GM23338 (cell line): ENCODE measurements at places on chromosomes 1 and 21. TPM values are rescaled to one million over a fixed set of nuclear protein-coding genes. Genes with fewer than 3 reads are reported as not detected.

The LCE1E gene
- not detected in 2 replicates for total RNA-seq

DNA sequence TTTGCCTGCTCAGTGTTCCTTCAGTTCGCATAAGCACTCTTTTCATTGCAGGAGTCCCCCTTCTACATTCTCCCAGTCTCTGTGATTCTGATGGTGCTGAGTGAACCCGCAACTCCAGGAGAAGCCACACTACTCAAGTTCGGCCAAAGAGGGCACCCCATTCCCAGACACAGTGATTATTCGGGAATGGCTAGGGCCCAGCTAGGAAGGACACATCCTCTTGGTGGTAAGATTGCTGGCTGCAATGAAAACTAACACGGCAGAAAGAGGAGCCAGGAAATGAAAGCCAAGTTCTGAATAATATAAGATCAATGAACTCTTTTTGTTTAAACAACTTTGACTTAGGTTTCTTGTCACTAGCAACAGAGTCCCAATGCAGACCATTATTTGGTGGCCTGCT lies 14.9 kb downstream of the CREG1 start:
- DNase-seq = peak; percentile 90

DNA sequence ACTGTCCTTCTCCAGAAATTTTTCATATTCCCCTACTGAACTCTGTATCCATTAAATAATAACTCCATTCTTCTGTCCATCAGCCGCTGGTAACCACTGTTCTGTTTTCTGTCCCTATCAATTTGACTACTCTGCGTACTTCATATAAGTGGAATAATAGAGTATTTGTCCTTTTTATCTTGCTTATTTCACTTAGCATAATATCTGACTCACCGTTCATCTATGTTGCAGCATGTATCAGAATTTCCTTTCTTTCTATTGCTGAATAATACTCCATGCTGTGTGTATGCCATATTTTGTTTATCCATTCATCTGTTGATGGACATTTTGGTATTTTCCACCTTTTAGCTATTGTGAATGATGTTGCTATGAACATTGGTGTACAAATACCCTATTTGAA lies 71.9 kb downstream of the CEP350 start:
- DNase-seq = no peak

GRCh38 chr1:17194133-17194475 lies 10.8 kb upstream of the PADI1 start:
- no peak for DNase-seq

The BMP8B gene
- 0.43 and 0.90 TPM in 2 replicates for total RNA-seq

GRCh38 chr21:14833666-14834351 lies 231.0 kb downstream of the NRIP1 start:
- no peak for DNase-seq

The TCHH gene
- 0.19 and 0.38 TPM in 2 replicates for total RNA-seq

The RGS18 gene
- not detected in 2 replicates for total RNA-seq

DNA sequence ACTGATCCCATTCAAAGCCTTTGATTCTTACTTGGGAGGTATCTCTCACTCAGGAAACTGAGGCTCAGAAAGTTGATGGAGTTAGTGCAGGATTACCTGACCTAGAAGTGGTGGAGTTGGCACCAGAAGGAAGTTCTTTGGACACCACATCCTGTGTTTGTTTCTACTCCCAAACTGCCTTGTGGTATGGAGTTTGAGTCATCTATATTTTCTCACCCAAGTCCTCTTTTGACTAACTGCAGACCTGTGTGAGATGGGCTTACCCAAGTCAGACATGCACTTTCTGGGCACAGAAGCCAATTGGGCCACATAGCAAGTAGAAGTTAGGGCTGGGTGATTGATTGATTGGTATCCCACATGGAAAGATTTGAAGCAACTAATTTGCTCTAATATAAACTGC lies 36.1 kb downstream of the FGGY start:
- no peak for DNase-seq

- DNase-seq = no peak
These were observed 310.4 kb downstream of the RRAGC start for GRCh38 chr1:38549191-38549590.

The C1orf115 gene
- total RNA-seq = 6.0 and 6.1 TPM in 2 replicates

DNA sequence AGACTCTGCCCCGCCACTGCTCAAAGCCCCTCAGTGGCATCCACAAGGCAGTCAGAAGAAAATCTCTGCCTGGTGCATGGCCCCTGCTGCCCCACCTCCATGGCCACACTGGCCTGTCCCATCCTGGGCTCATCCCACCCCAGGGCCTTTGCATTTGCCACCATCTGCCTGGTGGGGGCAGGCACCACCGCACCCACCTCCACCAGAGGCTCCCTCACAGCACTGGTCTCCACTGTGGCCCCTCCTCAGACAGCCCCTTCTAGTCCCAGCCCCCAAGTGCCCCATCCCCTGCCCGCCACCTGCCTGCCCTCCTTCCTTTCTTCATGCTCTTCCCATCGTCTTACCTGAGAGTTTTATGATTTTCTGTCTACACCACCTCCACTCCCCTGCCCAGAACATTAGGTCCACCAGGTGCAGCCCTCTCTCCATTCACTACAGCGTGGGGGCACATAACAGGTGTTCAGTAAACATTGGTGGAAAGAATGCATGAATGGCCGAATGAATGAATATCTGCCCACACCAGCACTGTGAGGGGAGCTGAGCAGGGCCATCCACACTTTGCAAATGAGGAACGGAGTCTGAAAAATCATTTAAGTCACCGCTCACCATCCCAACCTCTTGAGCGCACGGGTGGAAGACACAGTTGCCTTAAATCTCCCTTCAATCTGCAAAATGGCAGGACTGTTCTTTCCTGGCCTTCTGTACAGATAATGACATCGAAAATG lies 2.1 kb downstream of the PRDM15 start:
- no peak for DNase-seq

- peak; percentile 83 for DNase-seq
These were observed 94.0 kb upstream of the FMN2 start for GRCh38 chr1:239997515-239998311.

The OR2AK2 gene
- total RNA-seq = 0.35 TPM in 1 of 2 replicates, not detected in the other

The GNAT2 gene
- total RNA-seq = 0.21 TPM in 1 of 2 replicates, not detected in the other

- peak; percentile 22 for DNase-seq
These were observed 42.4 kb upstream of the TACSTD2 start for GRCh38 chr1:58619286-58620054.

- DNase-seq = peak; percentile 64
These were observed 736 bp downstream of the KCNC4 start for GRCh38 chr1:110210604-110211495.

GRCh38 chr1:112169517-112169916 lies 180.0 kb upstream of the KCND3 start:
- no peak for DNase-seq

The AADACL3 gene
- 1.5 and 2.1 TPM in 2 replicates for total RNA-seq

The CFHR2 gene
- total RNA-seq = not detected in 2 replicates

The ZNF593OS gene
- total RNA-seq = not detected in 2 replicates

- no peak for DNase-seq
These were observed 9.8 kb downstream of the COL8A2 start for GRCh38 chr1:36115200-36115669.

The TGFBR3 gene
- total RNA-seq = 2.1 and 2.9 TPM in 2 replicates

DNA sequence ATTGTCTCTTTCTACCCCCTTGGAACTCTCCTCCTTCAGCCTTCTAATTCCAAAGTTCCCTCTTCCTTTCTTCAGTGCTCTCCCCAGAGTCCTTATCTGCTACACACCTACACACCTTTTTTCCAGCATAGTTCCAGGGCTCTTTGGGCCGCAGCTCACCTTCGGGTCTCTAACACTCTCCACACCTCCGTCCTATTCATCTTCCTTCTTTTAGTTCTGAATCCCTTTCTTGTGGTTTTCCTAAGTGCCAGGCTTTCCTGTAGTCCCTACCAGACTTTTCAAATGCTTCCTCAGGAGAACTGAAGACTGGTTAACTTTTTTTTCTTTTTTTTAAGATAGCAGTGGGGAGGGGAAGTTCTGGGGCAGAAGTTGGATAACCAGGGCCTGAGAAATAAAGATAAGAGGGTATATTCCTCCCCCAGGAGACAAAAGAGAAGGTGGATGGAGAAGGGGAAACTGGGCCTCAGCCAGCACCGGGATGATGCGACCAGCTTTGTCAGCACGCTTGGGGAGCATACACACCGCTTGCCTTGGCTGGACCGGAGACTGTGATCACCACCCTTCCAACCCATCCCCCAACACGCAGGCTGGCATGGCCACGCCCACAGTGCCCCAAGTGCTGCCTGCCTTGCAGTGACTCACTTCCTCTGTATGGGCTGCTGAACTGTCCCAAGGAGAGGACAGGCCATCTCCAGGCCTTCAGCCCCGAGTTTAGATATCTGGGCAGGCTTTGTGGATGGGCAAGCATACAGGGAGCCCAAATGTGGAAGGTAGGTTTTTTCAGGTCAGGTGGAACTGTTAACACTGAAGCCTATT lies 2.5 kb upstream of the CERS2 start:
- peak; percentile 72 for DNase-seq

DNA sequence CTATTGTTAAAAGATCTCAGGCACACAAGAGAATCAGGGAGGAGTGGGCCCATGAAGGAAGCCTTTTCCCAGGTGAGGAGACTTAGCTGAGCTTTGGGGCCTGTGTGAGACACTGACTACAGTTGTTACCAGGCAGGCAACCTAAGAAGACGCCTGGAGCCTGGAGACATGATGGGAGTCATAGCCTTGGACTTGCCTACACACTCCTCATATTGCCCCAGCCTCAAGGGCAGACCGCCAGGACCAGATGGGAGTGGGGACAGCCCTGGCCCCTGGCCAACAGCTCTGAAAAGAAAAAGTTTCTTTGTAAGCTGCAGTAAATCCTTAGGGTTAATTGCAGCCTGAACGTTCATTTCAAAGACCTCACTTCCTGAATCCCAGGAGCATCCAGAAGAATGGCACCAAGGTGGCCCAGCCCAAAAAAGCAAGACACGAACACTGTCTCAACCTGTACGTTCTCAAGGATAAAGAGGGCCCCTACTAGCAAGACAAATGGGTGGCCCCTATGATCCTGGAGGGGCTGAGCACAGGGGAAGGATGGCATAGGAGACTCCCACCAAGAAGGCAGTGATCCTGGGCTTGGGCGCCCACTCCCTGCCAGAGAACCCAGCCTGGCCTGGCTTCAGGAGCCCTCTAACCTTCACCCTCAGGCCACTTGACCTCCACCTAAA lies 33.2 kb upstream of the BTG2 start:
- DNase-seq = no peak

The SYT2 gene
- 11.4 and 12.5 TPM in 2 replicates for total RNA-seq

GRCh38 chr21:45847870-45848269 lies 133.7 kb upstream of the COL6A1 start:
- DNase-seq = no peak

The NT5C1A gene
- not detected in 2 replicates for total RNA-seq

GRCh38 chr1:167469280-167469965 lies 48.9 kb downstream of the CD247 start:
- no peak for DNase-seq

DNA sequence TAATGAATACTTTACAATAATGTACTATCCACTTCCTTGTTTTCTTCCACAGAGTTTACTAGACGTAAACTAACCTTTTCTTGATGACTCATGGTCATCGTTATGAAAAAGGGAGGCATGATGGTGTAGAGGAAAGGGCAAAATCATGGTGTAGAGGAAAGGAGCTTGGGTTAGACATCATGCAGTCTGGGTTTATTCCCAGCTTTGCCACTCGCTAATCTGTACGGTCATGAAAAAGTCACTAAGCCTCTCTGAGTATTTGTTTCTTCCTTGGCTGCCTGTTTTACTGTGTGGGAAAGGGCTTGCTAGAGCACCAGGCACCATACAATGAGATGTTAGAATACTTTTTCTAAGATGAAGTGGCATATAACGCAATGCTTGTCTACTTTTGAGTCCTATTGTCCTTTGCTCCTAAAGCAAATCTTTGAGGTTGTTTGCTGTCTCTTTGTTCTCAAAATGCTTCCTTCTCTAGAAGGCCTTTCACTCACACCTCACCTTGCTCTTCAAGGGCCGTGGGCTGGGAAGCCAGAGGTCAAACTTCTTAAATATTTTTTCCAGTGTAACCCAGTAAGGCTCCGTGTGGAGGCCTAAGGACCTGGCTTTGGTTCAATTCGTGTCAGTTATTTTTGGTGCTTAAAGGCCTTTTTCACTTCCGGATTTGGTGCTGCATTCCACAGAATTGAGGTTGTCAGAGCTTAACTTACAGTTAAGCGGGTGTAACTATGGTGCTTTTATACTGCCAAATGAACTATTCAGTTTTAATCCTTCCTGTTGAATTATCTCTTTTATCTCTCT lies 9.9 kb upstream of the ETV3 start:
- DNase-seq = no peak

The LCE6A gene
- not detected in 2 replicates for total RNA-seq

GRCh38 chr21:33007747-33008146 lies 18.0 kb upstream of the OLIG2 start:
- DNase-seq = no peak

The YY1AP1 gene
- total RNA-seq = 46.4 and 66.5 TPM in 2 replicates
